ENCODE measurements at places on chromosomes 6 and 20.
A peak's percentile ranks its signal among the peaks of the same experiment; 100 is the strongest.

DNA sequence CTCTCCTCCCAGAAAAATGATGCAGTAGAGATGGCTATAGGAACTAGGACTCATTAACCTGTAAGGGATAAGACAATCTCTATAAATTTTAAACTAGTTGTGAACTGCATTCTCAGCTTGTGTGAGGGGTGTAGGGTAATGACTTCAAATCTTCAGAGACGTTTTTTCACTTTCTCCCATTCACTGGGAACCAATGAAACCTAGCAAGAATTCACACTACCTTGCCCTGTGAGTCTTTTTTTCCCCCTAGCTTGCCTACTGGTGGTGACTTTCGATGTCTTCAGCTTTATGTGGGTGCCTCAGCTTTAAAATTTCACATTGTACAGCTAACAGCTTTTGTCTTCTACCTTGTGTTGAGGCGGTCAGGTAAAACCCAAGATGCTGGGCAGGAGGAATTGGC, 192.0 kb downstream of the MEI4 start:
- no peak for DNase-seq

DNA sequence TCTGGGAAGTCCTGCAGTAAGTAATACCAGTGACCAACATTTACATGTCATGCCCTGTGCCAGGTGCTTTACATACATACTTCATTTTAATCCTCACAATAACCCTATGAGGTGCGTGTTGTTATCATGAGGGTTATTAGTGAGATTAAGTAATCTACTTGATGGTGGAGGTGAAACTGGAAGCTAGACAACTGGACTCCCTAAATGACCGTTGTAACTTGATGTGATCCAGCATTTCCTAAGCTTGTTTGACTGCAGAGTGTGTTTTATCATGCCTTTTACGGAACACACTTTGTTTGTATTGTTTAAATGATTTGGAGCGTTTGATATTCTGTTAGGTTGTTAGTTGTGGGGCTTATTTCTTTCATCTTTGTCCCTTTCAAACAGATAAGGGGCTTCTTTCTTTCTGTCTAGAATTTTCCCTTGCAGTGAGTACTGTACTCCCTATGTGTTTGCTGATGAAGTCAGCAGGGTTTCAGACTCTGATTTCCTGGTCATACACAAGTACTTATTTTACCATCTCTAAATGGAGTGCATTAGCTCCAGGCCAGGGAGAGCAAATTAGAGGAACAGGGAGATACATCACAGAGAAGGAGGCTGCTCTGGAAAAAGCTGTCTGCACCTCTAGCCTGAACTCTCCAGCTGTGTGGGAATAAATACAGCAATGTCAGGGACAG, 29.7 kb downstream of the CHMP4B start:
- no peak for DNase-seq

DNA sequence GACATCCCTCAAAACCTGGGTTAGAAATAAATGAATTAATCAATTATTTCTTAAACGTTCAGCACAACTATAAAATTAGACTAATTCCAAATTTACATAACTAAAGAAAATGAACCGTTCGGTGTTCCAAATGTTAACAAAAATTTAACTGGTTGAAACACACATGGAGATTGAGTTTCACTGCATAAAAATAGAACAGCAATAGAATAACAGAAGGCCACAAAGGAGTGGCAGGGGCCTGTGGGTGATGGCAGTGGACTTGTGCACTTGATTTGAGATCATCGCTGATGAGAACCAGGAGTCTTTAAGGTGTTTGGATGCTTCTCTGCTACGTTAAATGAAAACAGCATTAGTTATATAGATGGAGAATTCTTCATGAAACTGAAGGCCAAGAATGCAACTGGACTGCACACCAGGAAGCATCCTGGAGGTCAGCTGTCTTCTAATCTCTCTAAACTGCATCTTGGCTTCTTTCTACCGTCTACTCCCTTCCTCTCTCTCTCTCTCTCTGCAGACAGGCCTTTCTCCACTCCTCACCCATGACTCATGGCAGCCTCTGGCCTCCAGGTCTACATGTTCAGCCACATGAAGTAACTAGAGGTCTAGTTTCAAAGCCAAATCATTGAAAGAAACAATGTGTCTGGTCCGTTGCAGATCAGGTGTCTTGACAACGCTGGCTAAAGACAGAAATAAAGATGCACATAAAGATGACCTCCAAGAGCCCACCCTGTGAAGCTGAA, 111.3 kb downstream of the SIM1 start:
- DNase-seq, result no peak

GRCh38 chr6:109687271-109687761, 3.7 kb downstream of the AK9 start:
- DNase-seq, result no peak

GRCh38 chr20:11101243-11101642, 427.4 kb upstream of the JAG1 start:
- no peak for DNase-seq

GRCh38 chr6:30493643-30494250, 4.4 kb downstream of the HLA-E start:
- DNase-seq, result peak; percentile 51

DNA sequence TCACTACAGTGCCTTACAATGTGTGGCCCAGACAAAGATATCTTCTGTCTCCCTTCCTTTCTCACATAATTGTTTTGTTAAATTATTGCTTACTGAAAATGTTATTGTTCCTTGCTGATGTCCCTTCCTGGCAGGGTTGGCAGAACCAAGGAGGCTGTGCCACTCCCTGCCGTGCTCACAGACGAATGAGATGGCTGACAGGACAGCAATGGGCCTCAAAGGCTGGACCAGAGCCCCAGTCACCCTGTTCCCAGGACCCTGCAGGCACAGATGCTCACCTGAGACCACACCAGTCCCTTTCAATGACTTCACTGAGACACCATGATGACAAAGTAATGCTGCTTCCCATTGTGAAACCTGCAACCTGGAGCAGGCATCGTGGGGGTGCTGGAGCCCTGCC, 375.1 kb downstream of the HACE1 start:
- no peak for DNase-seq

GRCh38 chr6:7991536-7991935, 72.7 kb downstream of the BLOC1S5 start:
- DNase-seq, result no peak

GRCh38 chr6:138346302-138347195, 31.2 kb upstream of the SMIM28 start:
- no peak for DNase-seq

GRCh38 chr6:79707621-79708020, 76.5 kb downstream of the SH3BGRL2 start:
- DNase-seq, result no peak

GRCh38 chr20:23133560-23133998, 47.5 kb upstream of the CD93 start:
- DNase-seq, result no peak

DNA sequence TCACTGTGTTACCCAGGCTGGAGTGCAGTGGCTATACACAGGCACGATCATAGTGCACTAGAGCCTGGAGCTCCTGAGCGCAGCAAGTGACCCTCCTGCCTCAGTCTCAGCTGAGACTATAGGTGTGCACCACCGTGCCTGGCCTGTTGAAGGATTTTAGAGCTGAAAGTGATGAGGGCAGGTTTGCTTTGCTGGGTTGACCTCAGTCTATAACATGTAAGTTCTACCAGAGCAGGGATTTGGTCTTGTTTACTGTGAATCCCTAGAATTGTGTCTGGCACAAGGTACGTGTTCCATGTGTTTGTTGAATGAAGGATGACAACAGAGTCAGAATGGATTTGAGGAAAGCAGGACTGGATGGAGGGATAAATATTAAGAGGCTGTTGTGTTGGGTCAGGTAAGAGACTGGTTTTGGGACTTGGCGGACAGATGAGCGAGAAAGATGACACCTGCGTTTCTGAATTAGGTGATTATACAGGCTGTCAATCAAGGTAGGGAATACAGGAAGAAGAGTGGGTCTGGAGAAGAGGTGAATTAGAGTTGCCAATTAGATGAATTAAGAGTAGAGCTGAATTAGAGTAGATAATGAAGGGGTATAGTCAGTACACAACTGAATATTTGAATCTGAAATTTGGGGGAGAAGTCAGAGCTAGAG, 6.5 kb downstream of the ASXL1 start:
- DNase-seq, result no peak

GRCh38 chr6:39003072-39003471, 45.5 kb upstream of the GLP1R start:
- no peak for DNase-seq

DNA sequence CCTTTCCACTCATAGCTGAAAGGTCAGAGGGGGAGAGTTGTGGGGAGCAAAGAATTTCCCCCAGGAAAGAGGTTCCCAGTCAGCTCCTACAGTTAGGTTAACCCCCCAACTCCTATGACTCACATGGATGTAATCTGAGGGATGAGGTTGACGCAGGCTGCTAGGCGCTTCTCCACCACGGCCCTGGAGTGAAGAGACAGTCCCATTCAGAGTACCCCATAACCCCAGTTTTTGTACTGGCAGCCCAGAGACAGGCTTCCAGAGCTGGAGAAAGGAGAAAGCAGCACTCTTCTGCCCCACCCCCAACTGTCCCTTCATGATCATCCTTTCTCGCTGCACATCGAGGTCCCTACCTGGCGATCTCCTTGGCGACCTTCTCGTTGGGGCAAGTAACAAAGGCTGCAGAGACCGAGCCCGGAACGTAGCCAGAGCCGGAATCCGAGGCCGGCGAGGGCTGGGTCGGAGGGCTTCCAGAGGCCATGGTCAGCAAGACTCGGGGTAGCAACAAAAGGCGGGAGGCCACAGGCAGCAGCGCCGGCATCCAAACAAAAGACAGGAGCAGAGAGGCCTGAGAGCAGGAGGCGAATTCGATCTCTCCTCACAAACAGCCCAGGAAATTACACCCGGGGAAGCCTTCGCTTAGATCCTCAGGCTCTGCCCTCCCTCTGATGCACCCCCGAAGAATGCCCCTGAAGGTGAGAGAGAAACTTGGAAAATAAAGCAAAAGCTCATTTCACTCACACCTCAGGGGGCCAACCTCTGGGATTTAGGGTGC, 592 bp downstream of the CUTA start:
- DNase-seq, result no peak

- no peak for DNase-seq
These were observed 1.2 kb downstream of the TAB2 start for GRCh38 chr6:149318581-149319286.

DNA sequence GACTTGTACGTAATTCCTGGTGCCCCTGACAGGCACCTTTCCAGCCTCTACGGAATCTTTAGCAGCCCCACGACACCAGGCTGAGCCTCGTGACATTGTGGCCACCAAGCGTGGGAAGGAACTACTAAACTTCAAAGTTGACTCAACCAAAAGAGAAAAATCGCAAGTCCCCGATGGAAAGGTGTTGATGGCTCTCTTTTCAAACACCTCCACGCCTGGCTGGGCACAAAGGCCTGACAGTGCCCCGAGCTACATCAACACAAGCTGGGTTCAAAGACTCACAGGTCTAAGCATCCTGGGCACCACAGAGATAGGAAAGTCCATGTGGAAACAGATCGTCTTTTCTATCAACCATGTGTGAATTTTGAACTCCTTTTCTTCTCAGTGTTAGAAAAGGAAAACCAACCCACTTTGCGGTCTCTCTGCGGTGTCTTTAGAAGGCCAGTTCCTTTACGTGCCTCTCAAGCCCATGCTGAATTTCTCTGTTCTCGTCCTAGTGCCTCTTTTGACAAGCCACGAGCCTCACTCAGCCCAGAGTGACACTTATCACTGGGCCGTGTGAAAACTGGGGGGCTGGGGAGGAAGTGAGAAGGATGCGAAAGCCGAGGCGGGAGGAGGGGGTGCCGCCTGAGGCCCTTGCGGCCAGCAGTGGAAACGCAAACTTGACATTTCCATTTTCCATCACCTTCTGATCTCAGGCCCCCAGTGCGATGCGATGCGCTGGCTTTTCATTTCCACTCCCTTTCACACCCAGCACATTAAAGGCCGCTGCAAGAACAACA, 59.4 kb downstream of the GFOD1 start:
- peak; percentile 83 for DNase-seq

DNA sequence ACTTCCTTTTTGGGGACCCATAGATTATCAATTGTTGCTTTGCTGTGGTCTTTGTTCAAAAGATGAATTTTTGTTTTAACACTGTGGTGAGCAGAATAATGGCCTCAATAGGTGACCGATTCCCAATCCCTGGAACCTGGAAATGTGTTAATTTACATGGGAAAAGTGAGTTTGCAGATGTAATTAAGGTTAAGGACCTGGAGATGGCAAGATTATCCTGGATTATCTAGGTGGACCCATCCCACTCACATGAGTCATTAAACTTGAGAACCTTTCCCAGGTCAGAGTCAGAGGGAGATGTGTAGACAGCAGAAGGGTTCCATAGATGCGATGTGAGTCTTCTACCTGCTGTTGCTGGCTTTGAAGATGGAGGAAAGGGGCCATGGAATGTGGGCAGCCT, 36.2 kb upstream of the HBS1L start:
- DNase-seq, result no peak

GRCh38 chr6:57432919-57433684, 115.7 kb downstream of the PRIM2 start:
- DNase-seq, result no peak

DNA sequence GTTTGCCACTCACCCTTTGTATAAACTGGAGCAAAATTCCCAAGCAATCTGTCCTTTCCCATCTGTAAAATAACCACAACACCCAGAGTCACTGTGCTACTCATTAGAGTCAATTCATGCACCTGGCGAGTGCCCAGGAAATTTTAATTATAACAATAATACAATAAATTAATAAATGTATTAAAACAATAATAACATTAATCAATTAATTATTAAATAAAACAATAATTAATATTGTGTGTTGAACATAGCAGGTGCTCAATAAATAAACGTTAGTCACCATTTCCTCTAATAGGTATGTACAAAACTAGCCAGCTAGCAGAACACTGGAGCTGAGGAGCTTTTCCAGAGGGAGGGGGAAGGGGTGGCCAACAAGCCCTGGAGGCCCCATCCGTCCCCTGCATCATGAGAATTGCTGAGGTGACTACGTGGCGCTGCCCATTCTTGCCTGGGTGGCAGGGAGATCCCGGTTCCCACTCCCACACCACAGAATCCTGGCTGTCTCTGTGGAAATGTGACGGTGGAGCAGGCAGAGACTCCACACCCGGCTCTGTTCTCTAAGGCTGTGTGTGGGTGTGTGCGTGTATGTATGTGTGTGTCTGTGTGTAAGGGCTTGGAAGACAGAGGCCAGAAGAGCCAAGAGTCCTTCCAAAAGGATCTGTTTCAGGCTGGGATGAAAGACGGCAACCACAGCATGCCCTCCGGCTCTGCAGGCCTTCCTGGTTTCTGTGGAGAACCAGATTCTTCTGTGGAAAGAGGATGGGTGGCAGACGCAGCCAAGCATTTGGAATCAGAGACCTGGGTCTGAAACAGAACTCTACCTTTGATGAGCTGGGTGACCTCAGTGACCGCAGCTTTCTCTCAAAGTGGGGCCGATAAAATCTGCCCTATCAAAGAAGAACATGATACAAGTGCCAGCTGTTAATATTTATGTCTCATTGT, 18.8 kb upstream of the EZR start:
- no peak for DNase-seq

Measured in stimulated activated CD4-positive, alpha-beta T cell treated with anti-CD3 and anti-CD28 coated beads, Interleukin-2, amount 100 ng/mL, for 24 hours (primary cell).